Adrenal gland (tissue), 19 donors: ENCODE measurements at places on chromosomes 12 and 14.

GRCh38 chr14:69850086-69850735 lies 29.0 kb upstream of the SMOC1 start:
- H3K4me3 ChIP-seq, result no peak overlapping the region
- H3K27ac ChIP-seq, result no peak overlapping the region
- H3K27me3 ChIP-seq, result peaks cover 4% of the 10 kb centered on the region
- DNase-seq, result no peak
- H3K36me3 ChIP-seq, result no peaks in the 10 kb centered on the region

GRCh38 chr14:71395636-71396035 lies 488.4 kb downstream of the PCNX1 start:
- H3K4me3 ChIP-seq, result no peak overlapping the region
- H3K36me3 ChIP-seq, result no peaks in the 10 kb centered on the region
- H3K27ac ChIP-seq, result no peak overlapping the region
- no peak for DNase-seq

- no peak overlapping the region for H3K4me3 ChIP-seq
- no peak for DNase-seq
- no peaks in the 10 kb centered on the region for H3K36me3 ChIP-seq
- no peaks in the 10 kb centered on the region for H3K27me3 ChIP-seq
- no peak overlapping the region for H3K27ac ChIP-seq
- H3K4me1 ChIP-seq, result no peaks in the 10 kb centered on the region
These were observed 398.7 kb downstream of the SOX5 start for GRCh38 chr12:23550753-23551152.

DNA sequence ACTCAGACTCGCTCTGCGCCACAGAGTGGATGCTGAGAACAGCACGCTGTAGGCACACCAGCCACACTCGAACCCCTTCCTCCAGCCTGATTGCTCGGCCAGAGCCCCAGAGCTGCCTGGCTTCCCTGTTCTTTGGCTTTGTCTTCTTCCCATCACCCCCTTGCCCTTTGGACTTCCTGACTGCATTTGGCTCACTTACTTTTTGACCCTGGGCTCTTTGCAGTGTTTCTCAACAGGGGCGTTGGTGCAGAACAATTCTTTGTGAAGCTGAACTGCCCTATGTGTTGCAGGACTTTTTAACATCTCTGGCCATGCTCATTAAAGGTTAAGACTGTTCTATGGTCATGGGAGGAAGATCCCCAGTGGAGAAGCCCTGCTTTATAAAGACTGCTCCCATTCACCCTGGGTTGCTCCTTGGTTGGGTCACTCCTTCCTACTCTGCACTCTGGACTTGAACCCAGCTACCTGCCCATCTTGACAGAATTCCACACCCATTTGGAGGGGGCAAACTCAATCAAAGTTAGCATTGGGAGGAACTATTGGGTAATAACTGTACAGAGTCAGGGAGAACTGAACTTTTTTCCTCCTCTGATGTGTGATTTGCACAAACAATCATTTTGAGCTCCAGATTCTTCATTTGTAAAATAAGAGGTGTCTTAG lies 127.7 kb upstream of the PLEKHG7 start:
- no peak overlapping the region for H3K4me3 ChIP-seq
- no peaks in the 10 kb centered on the region for H3K27me3 ChIP-seq
- no peak overlapping the region for H3K27ac ChIP-seq
- DNase-seq, result no peak
- H3K36me3 ChIP-seq, result no peaks in the 10 kb centered on the region

DNA sequence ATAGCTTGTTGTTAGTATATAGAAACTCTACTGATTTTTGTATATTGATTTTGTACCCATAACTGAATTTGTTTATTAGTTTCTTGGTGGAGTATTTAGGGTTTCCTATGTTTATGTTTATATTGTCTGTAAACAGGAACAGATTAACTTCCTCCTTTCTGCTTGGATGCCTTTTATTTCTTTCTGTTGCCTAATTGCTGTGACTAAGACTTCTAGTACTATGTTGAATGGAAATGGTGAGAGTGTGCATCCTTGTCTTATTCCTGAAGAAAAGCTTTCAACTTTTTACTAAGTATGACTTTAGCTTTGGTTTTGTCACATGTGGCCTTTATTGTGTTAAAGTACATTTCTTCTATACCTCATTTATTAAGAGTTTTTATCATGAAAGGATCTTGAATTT lies 20.9 kb downstream of the FBXW8 start:
- no peaks in the 10 kb centered on the region for H3K36me3 ChIP-seq
- no peak for DNase-seq
- no peak overlapping the region for H3K27ac ChIP-seq
- H3K27me3 ChIP-seq, result no peaks in the 10 kb centered on the region
